Effector memory CD8-positive, alpha-beta T cell (primary cell): ENCODE measurements at places on chromosomes 6 and 20.

DNA sequence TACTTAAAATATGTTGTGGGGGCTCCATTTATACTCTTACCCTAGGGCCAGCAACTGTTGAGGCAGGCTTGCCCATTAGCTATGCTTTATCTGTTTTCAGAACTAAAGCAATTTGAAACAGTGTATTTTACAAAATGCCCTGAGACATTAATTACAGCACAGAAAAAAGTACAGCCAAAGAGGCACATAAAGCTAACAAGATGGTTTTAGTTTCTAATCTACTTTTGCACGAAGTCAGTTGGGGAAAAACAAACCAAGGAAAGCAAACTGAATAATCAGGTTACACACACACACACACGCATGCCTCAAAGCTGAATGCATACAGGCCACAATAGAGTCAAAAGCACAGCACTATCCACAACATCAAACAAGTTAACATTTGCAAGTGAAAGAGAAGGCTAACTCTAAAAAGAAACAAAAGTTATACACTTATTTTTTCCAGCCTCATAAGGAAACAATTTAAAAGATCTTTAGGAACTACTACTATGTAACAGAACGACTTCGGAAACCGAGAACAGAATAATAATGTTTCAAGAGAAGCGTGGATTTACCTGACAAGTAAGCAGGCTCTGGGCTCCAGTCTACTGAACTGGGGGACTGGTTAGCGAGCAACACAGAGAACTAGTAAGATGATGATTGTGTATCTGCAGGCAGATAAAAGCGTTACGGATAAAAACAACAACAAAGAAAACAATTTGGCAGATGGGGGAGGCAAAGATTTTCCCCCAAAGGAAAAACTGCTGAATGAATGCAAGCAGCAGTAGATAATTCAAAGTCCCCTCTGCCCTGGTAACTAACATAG lies 1.7 kb downstream of the SYCP2 start:
- no peaks in the 10 kb centered on the region for H3K4me1 ChIP-seq
- no peak overlapping the region for H3K27ac ChIP-seq
- DNase-seq: no peak

DNA sequence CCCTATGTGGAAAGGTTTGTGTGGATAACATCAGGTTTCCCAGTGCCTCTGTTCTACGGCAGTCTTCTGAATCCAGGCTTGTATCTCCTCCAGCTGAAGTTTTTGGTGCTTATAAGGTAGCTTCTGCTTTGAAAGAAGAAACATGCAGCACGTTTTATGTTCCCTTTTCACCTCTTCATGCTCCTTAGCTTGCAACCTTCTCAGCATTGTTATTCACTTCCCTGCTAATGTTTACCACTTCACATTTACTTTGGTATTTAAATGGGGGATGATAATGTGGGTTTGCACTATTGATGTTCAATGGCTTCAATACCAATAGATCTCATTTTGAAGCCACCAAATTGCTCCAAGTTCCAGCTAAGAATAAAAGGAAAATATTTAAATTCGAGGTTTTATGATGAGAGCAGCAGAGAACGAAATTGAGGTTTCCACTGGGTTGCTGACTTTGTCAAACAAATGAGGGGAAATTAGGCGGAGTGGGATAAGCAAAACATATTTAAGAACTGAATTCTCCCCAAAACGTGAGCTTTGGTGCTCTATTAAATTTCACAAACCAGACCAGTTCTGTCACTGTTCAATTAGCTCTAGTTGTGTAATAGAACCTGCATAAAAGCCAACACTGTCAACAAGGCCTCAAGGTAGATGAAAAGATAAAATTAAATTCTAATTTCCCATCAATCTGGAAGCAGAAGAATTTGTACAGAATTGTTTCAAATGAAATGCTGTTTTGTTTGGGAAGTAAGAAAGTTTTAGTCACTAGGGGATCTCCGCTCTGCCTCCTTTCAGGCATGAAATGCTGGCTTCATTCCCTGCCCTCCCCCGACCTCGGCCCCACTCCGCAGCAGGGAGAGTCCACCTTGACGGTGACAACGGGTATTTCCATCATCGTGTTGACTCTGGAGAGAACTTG lies 1.4 kb downstream of the IL22RA2 start:
- no peaks in the 10 kb centered on the region for H3K36me3 ChIP-seq
- H3K27me3 ChIP-seq: no peaks in the 10 kb centered on the region
- no peaks in the 10 kb centered on the region for H3K4me1 ChIP-seq
- H3K27ac ChIP-seq: no peak overlapping the region
- no peak overlapping the region for H3K4me3 ChIP-seq
- no peak for DNase-seq

DNA sequence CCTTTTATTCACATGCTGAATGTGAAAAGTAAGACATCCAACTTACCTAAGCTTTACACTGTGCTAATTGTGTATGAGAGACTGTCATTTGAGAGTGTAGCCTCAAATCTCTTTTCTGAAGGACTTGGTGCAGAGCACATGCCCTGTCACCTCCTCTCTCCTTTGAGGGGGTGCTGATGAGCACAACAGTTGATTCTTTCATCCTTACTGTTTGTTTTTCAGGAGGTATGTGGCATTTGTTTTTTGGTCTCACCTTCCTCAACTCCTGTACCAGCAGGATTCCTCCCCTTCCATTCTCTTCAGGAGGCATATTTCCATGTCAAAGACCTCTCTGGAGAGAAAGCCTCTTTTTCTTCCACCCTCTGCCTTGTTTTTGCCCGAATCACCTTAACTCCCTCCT lies 252.6 kb upstream of the CITED2 start:
- H3K36me3 ChIP-seq: no peaks in the 10 kb centered on the region
- no peak overlapping the region for H3K27ac ChIP-seq
- peaks cover 6% of the 10 kb centered on the region for H3K4me1 ChIP-seq
- H3K4me3 ChIP-seq: no peak overlapping the region
- no peaks in the 10 kb centered on the region for H3K27me3 ChIP-seq

- H3K27me3 ChIP-seq: no peaks in the 10 kb centered on the region
- DNase-seq: no peak
- no peaks in the 10 kb centered on the region for H3K36me3 ChIP-seq
- H3K4me3 ChIP-seq: no peak overlapping the region
Observed at GRCh38 chr6:15930207-15930606, 198.7 kb upstream of the MYLIP start.
